ENCODE measurements at places on chromosomes 7 and 10.

GRCh38 chr7:156043416-156044178 is 231.3 kb upstream of the SHH start:
- H3K27me3 ChIP-seq: no peaks in the 10 kb centered on the region
- peak; percentile 17 for DNase-seq
- H3K4me3 ChIP-seq: no peak overlapping the region

- DNase-seq: no peak
- no peak overlapping the region for H3K27ac ChIP-seq
- H3K36me3 ChIP-seq: no peaks in the 10 kb centered on the region
Observed at GRCh38 chr10:109924967-109925620, 1.8 kb upstream of the XPNPEP1 start.

DNA sequence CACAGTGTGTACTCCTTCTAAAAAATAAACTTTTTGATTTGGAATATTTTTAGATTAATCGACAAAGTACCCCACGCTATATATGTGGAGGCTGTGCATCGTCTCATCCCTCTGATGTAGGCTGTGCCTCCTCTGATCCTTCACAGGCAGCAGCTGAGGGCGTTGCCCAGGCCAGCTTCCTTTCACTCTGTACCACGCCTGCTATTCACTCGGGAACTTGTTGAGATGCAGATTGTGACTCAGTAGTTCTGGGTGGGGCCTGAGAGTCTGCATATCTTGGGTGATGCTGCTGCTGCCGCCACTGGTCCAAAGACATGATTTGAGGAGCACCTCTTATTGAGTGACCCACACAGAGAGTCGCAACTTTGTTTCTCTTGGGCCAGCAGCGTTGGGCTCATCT is 7.9 kb upstream of the C10orf120 start:
- H3K36me3 ChIP-seq: no peaks in the 10 kb centered on the region
- no peak for DNase-seq
- no peak overlapping the region for H3K4me3 ChIP-seq
- H3K4me1 ChIP-seq: no peaks in the 10 kb centered on the region
- H3K27ac ChIP-seq: no peak overlapping the region

DNA sequence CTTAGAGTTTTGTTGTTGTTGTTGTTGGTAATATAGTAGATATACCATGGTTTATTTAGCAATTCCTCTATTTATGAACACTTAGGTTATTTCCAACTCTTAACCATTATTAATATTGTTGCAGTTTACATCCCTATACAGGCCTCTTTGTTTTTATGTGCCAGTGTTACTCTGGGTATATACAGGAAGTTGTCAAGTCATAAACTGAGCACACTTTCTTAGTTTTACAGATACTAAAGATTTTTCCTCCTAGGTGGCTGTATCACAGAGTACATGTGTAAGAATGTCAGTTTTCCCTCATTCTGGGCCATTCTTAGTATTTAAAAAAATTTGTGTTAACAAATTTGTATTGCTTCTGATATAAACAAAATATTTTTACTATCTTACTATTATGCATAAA is 128.4 kb downstream of the ARL4A start:
- no peaks in the 10 kb centered on the region for H3K27me3 ChIP-seq
- no peak overlapping the region for H3K27ac ChIP-seq
- H3K4me3 ChIP-seq: no peak overlapping the region
- no peaks in the 10 kb centered on the region for H3K36me3 ChIP-seq
- no peaks in the 10 kb centered on the region for H3K4me1 ChIP-seq

GRCh38 chr7:157703131-157703530 is 366.3 kb downstream of the DNAJB6 start:
- H3K4me1 ChIP-seq: no peaks in the 10 kb centered on the region
- DNase-seq: peak; percentile 77
- no peak overlapping the region for H3K27ac ChIP-seq
- no peaks in the 10 kb centered on the region for H3K36me3 ChIP-seq
- no peaks in the 10 kb centered on the region for H3K27me3 ChIP-seq

DNA sequence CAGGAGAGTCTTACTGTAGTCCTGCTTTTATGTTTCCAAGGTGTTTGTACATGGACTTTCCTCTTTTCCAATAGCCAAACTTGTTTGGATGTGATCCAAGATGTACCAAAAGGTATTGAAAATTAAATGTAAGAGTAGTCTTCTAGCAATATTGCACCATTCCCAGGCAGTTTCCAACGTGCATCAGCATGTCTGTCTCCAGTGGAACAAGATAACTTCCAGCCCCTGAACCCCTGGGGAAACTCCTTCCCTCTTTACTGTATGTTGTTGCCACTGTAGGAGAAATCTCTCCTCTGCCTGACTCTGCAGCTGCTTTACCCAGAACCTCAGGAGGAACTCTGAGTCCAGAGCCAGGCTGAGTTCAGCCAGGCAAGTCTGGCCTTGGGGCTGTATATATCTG is 18.5 kb downstream of the ARMC10 start:
- H3K36me3 ChIP-seq: peaks cover 17% of the 10 kb centered on the region
- H3K27ac ChIP-seq: no peak overlapping the region
- H3K4me1 ChIP-seq: no peaks in the 10 kb centered on the region
- no peak for DNase-seq

GRCh38 chr7:44595934-44596635 is 10.3 kb upstream of the OGDH start:
- H3K27me3 ChIP-seq: no peaks in the 10 kb centered on the region
- no peak overlapping the region for H3K4me3 ChIP-seq
- DNase-seq: no peak
- H3K36me3 ChIP-seq: no peaks in the 10 kb centered on the region
- H3K27ac ChIP-seq: no peak overlapping the region

- H3K27me3 ChIP-seq: peaks cover 11% of the 10 kb centered on the region
- no peak overlapping the region for H3K27ac ChIP-seq
- H3K36me3 ChIP-seq: no peaks in the 10 kb centered on the region
- no peak for DNase-seq
Observed at GRCh38 chr10:15379078-15379477, 8.0 kb upstream of the FAM171A1 start.

DNA sequence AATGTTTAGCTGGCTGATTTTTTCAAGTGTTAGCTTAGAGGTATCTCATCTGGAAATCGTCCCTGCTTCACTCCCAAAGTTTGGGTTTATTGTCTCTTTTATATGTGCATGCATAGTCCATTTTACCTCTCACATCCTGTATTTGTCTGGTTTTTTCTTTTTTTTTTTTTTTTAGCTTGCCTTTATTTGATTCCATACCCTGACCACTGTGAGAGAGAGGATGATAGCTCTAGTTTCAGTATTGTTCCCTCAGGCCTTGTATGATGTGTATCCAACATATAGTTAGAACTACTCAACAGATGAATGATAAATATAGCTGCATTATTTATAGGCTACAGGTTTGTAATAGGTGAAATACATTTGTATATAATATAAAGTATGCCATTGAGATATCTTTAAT is 29.9 kb downstream of the PCGF5 start:
- H3K4me3 ChIP-seq: no peak overlapping the region
- no peaks in the 10 kb centered on the region for H3K27me3 ChIP-seq
- no peak overlapping the region for H3K27ac ChIP-seq
- peaks cover 24% of the 10 kb centered on the region for H3K4me1 ChIP-seq

DNA sequence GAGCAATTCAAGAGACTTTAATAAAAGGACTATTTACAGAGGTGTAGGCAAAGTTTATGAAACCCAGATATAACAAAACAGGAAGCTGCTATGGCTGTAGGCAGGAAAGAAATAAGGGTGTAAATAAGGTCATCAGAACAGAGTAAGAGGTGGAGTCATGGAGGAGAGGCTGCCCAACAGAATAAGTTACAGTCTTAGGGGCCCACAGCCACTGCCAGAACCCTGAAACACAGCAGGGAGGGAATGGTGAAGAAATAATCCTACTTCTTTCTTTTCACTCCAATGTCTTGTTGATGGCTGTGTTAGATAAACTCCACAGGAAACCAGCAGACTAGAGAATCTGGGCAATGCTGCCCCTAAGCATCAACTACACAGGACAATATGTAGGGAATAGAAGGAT is 155.8 kb upstream of the TAC1 start:
- DNase-seq: no peak
- H3K4me3 ChIP-seq: no peak overlapping the region
- no peak overlapping the region for H3K27ac ChIP-seq
- H3K36me3 ChIP-seq: no peaks in the 10 kb centered on the region
